Large intestine (tissue), 12 donors: ENCODE measurements at places on chromosomes 6 and 20. TPM values are rescaled to one million over a fixed set of nuclear protein-coding genes. Genes with fewer than 3 reads are reported as not detected.

The PXMP4 gene
- 10.2 TPM for polyA plus RNA-seq

The ENPP1 gene
- polyA plus RNA-seq: 9.5 TPM

The CTCFL gene
- 0.03 TPM for polyA plus RNA-seq

The C20orf144 gene
- 0.34 TPM for polyA plus RNA-seq

The NOL4L gene
- 81.7 TPM for polyA plus RNA-seq

The BTNL2 gene
- 0.18 TPM for polyA plus RNA-seq

The AAR2 gene
- polyA plus RNA-seq: 29.1 TPM

The SNX9 gene
- 44.6 TPM for polyA plus RNA-seq

The MRPS26 gene
- polyA plus RNA-seq: 60.8 TPM

The CYP24A1 gene
- polyA plus RNA-seq: not detected

The RAMACL gene
- polyA plus RNA-seq: 0.30 TPM
